Trophoblast cell (in vitro differentiated cells and primary cell): ENCODE measurements at places on chromosomes 7 and 10.
A peak's percentile ranks its signal among the peaks of the same experiment; 100 is the strongest.

GRCh38 chr7:131109759-131110296, 217.8 kb upstream of the MKLN1 start:
- peak; percentile 76 for DNase-seq

GRCh38 chr7:33243319-33243881, 114.0 kb downstream of the BBS9 start:
- no peak for DNase-seq

DNA sequence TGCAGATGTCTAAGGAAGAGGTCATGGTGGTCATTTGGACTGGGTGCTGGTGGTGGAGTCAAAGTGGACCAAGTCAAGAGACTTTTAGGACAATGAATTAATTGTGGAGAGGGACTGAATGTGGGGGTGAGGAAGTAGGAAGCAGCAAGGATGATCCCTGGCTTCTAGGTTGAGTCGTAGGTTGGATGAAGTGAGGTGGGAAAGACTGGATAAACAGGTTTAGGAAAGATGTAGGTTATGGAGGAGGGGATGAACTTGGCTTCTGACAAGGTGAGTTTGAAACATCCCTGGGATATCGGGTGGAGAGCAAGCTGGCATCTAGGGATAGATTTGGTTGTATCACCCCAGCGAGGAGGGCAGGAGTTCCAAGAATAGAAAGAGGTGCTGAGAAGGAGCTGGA, 7.6 kb downstream of the SEMA4G start:
- peak; percentile 20 for DNase-seq

- peak; percentile 68 for DNase-seq
Measured at GRCh38 chr10:104098358-104098925, 12.8 kb upstream of the COL17A1 start.

DNA sequence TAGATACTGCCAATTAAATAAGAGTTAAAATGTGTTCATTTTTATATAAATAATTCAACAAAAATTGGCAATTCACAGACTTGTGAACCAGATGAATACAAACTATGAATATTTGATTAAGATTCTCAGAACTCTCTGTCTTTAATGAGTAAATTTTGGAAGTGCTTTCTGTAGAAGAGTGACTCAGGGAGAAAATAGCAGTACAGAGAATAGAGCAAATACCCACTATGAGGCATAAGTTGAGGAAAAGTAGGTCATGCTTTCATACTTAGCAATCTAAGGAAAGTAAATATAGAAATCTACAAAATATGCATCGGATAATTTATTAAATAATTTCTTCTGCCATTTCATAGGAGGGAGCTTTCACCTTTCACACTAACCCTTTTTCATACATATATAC, 117.7 kb upstream of the TMEM106B start:
- DNase-seq = no peak

DNA sequence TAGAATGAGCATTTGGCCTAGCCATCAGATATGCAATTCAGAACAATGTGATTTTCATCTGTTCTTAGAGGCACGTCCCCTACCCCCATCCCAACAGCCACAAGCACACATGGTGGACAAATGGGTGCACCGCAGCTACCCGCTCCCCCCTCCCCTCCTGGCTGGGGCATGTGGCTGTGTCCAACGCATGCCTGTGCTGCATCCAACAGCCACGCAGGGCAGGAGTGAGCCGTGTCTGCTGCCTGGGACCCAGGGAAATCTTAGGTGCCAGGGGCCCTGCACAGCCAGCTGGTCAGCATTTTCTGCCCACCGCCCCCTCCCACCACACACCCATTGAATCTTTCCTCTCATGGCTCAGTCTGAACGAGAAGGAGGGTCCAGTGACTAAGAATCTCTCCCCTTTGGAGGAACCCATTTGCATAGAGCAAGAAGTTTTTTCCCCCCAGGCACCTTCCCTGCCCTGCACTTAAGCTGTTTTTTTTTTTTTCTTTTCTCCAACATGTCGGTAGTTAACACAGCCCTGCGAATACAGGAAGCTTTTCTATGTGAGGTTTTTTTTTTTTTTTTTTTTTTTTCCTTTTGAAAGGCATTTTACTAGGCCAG, 138.9 kb downstream of the WDR11 start:
- no peak for DNase-seq

- DNase-seq = no peak
Measured at GRCh38 chr10:93917064-93917391, 23.2 kb downstream of the SLC35G1 start.

DNA sequence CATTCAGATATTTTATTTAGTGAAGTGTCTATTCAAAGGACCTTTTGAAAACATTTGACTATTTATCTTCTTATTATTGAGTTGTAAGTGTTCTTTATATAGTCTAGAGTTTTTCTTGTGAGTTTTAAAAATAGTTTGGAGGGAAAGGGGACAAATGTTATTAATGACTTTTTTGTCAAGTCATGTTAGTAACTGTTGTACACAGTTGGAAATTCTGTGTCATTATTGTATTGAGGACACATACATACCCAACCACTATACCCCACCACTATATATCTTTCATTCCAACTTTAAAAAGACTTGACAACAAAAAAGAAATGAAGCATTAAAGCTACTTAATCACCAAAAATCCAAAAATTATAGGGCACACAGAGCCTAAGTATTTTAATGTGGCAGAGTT, 53.2 kb upstream of the OIT3 start:
- no peak for DNase-seq

DNA sequence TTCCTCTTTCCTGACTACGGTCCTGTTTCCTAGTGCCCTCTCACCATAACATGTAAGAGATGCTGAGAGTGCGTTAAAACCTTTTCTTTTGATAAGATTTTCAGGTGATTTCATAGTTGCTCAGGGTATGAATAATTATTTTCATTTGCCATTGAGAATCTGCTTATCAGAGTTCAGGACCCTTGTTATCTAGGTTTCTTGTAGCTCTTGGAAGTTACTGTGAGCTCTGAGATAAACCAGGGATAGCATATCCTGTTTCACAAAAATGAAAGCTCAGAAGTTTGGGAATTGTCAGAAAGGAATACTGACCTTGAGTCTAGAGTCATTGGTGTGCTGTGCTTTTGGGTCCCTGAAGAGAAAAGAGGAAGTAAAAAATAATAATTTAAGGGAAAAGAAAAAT, 76.8 kb upstream of the PRKG1 start:
- DNase-seq = no peak

DNA sequence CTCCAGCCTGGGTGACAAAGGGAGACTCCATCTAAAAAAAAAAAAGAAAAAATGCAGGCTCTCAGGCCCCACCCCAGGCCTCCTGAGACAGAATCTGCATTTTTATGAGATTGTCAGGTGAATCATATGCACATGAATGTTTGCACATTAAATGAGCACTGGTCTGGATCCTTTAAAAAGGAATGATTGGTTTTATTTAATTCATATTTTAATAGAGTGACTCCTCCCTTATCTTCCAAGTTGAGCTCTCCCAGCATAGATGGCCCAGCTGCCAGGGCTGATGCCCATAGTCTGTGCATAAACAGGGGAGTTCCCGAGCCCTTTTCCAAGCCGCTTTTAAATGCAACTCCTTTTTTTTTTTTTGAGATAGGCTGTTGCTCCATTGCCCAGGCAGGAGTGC, 28.5 kb downstream of the CUX1 start:
- no peak for DNase-seq

DNA sequence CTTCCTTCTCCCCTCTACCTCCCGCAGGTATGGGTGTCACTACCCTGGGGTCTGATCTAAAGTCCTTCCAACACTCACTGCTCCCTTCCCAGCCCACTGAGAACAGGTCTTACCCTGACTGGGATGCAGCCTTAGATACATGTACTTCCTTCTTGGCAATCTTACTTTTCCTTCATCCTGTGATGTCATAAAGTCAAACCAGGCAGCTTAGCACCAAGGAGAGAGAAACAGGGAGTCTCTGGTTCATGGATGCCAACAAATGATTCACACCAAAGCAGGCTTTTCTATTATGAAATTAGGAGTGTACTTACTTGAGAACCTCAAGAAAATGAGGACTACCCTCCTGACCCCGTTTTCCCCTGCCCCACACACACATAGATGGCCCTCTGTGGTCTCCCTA, 111.0 kb upstream of the KMT2E start:
- DNase-seq = no peak

DNA sequence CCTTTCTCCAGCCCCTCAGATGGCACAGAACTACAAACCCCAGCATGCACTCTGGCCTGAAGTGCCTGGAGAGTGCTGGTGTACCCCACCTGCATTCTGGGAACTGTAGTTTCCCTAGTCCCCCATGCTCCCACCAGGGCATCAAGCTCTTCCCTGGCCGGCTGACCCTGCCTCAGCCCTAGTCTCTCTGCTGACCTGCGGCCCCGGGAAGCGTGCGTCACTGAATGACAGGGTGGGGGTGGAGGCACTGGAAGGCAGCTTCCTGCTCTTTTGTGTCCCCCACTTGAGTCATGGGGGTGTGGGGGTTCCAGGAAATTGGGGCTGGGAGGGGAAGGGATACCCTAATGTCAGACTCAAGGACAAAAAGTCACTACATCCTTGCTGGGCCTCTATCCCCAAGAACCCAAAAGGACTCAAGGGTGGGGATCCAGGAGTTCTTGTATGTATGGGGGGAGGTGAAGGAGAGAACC, 2.1 kb downstream of the NOS3 start:
- DNase-seq = no peak

- DNase-seq = peak; percentile 73
Measured at GRCh38 chr10:20100171-20100570, 283.9 kb downstream of the PLXDC2 start.

GRCh38 chr7:106855540-106856132, 9.4 kb upstream of the PIK3CG start:
- DNase-seq = no peak

DNA sequence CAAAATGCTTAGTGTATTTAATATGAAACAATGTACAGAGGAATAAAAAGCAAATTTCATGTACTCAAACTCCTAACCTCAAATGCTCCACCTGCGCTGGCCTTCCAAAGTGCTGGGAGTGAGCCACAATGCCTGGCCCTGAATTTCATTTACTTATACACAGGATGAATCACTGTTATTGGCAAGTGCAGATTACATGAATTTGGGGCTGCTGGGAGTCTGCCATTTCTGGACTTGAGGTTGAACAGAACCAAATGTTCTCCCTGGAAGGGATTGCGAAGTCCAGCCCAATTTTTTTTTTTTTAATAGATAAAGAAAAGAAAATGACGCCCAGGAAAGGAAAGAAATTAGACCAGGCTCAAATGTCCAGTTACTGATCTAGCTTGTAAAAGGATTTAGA, 6.8 kb upstream of the CSTF2T start:
- DNase-seq = no peak

- DNase-seq = no peak
Measured at GRCh38 chr7:27581119-27581518, 81.6 kb downstream of the HIBADH start.

GRCh38 chr7:134926396-134926795, 59.9 kb upstream of the AGBL3 start:
- DNase-seq = no peak

DNA sequence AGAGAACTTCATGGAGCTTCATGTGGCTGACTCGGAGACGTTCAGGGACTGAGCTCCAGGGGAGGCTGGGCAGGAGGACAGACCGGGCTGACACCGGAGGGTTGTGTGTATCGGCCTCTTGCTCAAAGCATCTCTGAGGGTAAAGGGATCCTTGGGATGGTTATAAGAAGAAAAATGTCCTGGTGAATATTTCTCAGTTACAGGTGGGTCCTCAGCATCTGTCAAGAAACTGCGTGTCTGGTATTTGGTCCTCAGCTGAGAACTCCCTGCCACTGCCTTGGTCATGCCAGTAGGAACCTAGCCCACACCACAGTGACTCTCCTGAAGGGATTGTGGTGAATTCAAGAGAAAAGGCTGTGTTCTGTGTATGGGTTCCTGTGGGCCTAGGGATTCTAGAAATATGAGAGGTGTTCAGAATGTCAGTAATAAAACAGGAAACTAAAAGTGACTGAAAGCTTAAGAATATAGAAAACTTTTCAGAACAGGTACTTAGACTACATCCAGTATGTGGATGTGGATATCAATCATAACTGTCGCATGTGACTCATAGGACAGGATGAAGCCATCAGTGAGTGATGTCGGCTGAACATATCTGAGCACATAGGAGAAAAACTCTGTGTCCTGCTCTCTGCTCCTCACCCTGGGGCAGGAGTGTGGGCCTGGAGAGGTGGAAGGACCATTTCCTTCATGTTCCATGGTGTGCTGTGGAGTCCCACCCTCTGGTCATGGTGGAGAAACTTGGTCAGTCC, 28.4 kb downstream of the MBL2 start:
- DNase-seq = no peak

- DNase-seq = no peak
Measured at GRCh38 chr7:128887169-128888038, 23.1 kb downstream of the KCP start.

DNA sequence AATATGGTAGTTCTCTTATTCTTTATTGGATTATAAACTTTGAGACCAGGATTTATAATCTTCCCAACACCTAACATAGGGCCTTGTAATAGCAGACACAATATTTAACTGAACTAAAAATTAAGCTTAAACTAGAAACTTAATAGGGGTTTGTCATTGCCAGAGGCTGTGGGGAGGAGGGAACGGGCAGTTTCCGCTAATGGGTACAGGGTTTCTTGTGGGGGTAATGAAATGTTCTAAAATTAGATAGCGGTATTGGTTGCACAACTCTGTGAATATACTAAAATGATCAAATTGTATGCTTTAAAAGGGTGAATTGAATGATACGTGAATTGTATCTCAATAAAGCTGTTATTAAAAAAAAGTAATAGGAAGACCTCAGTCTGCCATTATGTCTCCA, 45.4 kb downstream of the NT5C2 start:
- no peak for DNase-seq

- DNase-seq = no peak
Measured at GRCh38 chr10:71750124-71750841, 23.0 kb downstream of the VSIR start.

GRCh38 chr10:68074031-68074774, 880 bp downstream of the HERC4 start:
- peak; percentile 17 for DNase-seq

DNA sequence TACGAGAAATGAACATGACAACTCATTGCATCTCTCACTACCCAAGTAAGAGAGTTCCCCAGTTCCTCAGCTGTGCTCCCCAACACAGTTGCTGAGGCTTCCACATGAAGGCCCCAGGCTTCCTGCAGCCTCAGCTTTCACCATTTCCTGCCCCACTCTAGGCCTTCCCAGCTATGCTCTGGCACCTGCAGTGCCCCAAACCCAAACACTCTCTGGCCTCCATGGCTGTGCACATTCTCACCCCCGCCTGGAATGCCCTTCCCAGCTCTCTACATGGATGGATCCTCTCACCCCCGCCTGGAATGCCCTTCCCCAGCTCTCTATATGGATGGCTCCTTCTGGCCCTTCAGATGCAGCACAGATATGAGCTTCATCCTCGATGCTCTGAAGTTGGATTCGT, 61.3 kb downstream of the KIAA1549 start:
- DNase-seq = no peak

- peak; percentile 91 for DNase-seq
Measured at GRCh38 chr10:126425032-126425431, 36.8 kb upstream of the ADAM12 start.

GRCh38 chr7:76187272-76187671, 14.4 kb upstream of the SRRM3 start:
- no peak for DNase-seq

DNA sequence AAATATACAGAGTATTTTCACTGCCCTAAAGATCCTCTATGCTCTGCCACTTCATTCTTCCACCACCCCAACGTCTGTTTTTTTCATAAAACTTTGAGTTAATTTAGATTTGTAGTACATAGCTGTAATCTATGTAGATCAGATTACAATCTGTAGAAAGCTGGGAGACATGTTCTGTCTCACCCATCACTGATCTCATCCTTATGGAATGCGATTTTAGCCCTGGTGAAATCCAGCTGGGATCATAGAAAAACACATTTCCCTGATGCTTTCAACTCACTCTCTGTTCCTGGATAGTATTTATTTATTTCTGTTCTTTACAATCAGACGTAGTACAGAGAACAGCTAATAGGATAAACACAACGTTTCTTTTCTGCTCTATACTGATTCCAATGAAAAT, 521.0 kb downstream of the KIF20B start:
- peak; percentile 92 for DNase-seq
